ENCODE measurements at places on chromosomes 5 and 9. TPM values are rescaled to one million over a fixed set of nuclear protein-coding genes. Genes with fewer than 3 reads are reported as not detected.
A peak's percentile ranks its signal among the peaks of the same experiment; 100 is the strongest.

The CTSV gene
- total RNA-seq = 1.3 TPM

The WDR41 gene
- total RNA-seq = 49.3 TPM

The MYOZ3 gene
- 0.64 TPM for total RNA-seq

The SLC6A7 gene
- not detected for total RNA-seq

- H3K4me3 ChIP-seq = no peak overlapping the region
- no peaks in the 10 kb centered on the region for H3K27me3 ChIP-seq
- H3K27ac ChIP-seq = no peak overlapping the region
- no peak for DNase-seq
- no peaks in the 10 kb centered on the region for H3K4me1 ChIP-seq
Observed at GRCh38 chr5:164975986-164976385, 1470.6 kb downstream of the MAT2B start.

DNA sequence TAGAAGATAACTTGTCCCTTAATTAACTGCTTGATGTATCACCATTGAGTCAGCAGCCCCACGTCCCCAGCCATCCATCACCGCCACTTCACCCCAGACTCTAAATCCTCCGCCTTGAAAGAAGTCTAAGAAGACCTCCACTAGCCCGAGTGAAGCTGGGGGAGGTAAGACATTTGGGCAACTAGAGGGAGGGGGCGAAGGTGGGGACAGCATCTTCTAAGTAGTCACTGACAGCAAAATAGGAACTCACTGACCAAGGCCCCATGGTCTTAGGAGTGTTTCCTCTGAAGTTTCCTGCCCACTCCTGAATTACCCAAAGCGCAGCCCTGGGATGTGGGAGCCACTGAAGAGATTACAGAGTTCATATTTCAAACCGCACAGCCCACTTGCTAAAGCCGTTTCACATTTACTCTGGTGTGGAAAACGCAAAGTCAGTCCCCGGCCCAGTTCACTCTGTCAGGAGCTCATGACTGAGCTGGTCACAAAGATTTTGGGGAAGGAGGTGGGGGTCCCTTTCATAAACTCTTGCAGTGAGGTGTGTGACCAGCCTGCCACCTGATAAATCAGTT lies 107.4 kb downstream of the LHFPL2 start:
- no peaks in the 10 kb centered on the region for H3K36me3 ChIP-seq
- peaks cover 12% of the 10 kb centered on the region for H3K4me1 ChIP-seq
- H3K27me3 ChIP-seq = peaks cover 5% of the 10 kb centered on the region
- H3K27ac ChIP-seq = no peak overlapping the region
- DNase-seq = no peak
- H3K4me3 ChIP-seq = no peak overlapping the region

DNA sequence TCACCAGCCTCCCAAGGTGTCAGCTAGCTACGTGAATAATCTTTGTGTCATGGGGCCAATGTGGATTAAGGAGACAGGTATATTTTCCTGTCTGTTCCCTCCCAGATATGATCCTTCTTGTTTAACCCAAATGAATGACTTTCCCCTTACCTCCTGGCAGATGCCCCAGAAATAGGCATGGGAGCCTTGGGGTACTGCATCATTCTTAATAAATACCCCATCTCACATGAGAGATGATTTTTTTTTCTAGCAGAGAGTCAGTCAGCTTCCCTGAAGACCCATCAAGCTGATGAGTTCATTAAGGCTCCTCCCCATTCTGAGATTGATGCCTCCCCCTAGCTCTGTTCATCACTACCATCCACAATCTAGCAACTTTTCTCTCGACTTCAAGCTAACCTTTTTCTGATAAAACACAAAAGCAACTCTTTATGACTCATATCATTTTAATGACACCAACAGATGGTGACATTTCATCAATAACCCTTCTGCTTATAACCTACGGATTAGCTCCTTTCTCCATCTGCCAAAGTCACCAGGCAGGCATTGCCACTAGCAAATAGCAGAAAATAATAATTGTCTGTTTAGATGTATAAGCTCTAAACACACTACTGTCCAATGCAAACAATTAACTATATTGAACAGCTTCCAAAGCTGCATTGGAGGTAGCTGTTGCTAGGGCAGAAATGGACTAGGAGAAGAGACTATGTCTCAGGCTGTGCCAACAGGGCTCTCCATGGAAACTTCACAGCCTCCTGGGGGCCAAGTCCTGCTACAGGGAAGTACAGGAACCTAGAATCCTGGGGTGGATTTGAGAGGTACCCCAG lies 143.7 kb downstream of the ACER2 start:
- peaks cover 2% of the 10 kb centered on the region for H3K27me3 ChIP-seq
- no peak overlapping the region for H3K27ac ChIP-seq
- no peak overlapping the region for H3K4me3 ChIP-seq
- H3K36me3 ChIP-seq = peaks cover 10% of the 10 kb centered on the region
- DNase-seq = no peak

GRCh38 chr9:86747711-86748110 lies 199.6 kb downstream of the GAS1 start:
- no peaks in the 10 kb centered on the region for H3K27me3 ChIP-seq
- H3K36me3 ChIP-seq = no peaks in the 10 kb centered on the region
- no peak overlapping the region for H3K4me3 ChIP-seq
- no peak overlapping the region for H3K27ac ChIP-seq
- DNase-seq = no peak
- no peaks in the 10 kb centered on the region for H3K4me1 ChIP-seq

DNA sequence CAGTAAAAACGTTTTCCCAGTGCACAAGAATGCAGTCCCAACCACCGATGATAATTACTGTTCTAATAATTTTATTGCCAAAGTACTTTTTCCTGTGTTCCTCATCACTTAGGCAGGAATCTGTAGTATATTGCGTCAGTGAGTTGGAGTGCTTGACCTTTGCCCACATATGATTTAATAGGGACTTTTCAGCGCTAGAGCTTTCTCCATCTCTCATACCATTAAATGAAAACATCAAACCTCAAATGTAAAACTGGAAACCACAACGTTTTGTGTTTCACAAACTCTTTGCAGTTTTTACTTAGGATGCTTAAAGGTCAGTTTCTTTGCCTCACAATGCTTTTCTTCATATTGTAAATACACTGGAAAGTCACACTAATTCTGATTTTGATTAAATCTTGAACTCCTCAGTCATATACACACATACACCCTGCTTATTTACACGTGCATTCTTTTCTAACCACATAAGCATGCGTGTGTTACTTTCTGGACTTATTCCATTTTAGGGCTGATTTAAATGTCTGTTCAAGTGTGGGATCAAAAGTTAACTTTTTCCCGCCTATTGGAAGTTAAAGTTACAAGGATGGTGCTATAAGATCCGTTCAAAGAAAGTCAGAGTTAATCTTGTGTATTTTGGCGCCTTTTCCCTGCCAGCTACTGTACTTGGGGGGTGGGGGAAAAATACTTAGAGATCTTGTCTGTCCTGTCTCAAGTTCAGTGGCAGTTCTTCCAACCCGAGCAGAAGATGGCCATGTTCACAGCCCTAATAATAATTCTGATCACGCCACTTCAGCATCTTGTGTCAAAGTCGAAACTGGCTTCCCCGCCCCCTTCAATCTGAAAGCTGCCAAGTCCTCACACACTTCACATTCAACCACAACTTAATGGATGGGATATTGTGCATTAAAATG lies 6.6 kb upstream of the NFIB start:
- peaks cover 13% of the 10 kb centered on the region for H3K27me3 ChIP-seq
- peak overlapping the region; percentile 93 for H3K4me3 ChIP-seq
- no peak for DNase-seq
- H3K27ac ChIP-seq = no peak overlapping the region
- H3K4me1 ChIP-seq = peaks cover 6% of the 10 kb centered on the region
- no peaks in the 10 kb centered on the region for H3K36me3 ChIP-seq

DNA sequence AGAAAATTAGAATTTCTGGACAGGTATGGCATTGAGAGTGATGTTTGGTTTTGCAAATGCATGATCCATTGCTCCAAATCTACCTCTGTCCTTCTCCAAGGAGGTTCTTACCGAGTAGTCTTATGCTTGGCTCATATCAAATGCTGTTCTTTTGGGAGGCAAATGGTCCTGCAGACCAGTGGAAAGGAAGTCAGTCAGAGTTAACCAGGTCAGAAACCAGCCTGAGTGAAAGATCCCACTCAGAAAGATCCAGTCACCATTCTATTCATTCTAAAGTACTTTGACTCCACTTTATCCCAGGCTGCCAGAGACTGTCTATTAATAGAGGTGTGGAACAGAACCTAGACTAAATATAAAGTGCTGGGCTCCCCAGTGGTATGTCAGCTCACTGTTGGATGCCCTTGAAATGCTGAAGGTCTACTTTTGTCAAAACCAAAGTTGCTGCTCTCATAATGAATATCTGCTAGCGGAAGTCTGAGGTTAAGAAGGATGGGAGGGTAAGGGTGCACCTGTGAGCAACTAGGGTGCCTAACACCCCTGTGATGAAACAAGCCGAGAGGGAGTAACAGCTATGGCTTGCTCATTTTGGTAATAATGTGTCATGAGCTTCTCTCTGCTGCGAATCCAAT lies 302.2 kb downstream of the ZNF608 start:
- peaks cover 22% of the 10 kb centered on the region for H3K4me1 ChIP-seq
- H3K27me3 ChIP-seq = no peaks in the 10 kb centered on the region

DNA sequence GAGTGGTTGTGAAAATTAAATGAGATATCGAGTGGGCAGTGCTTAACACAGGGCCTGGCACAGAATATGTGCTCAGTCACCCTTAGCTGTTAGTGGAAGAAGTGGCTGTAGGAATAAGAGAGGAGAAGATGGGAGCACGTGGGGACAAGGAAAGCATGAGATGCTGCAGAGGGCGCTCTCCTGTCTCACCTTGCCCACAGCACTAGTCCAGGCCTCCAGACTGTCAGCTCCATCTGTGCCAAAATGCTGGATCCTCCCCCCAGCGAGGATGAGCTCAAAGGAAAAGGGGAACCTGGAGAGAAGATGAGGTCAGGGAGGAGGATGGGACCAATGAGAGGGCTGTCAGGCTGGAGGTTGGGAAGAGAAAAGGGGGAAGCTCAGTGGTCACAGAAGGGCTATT lies 12.5 kb downstream of the ARAP3 start:
- H3K36me3 ChIP-seq = no peaks in the 10 kb centered on the region
- no peak overlapping the region for H3K4me3 ChIP-seq
- DNase-seq = no peak
- H3K4me1 ChIP-seq = no peaks in the 10 kb centered on the region
- H3K27ac ChIP-seq = no peak overlapping the region

DNA sequence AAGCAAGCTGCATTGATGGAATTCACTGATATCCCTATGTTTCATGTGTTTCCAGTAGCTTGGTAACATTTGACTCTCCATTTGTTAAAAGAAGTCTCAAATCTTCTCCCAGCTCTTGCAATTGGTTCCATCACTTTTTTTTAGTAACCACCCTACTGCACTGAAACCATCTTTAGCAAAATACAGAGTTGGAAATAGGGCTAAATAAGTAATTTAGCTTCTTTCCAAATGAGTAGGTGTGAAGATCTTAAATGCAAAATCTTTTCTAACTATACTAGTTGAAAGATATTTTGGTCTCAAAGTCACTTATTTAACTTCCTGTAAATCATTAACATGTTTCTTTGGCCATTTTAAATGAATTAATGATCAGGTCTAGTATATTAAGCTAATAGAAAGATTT lies 138.1 kb downstream of the DIRAS2 start:
- DNase-seq = no peak
- H3K36me3 ChIP-seq = no peaks in the 10 kb centered on the region
- no peak overlapping the region for H3K4me3 ChIP-seq
- no peaks in the 10 kb centered on the region for H3K27me3 ChIP-seq
- no peaks in the 10 kb centered on the region for H3K4me1 ChIP-seq
- H3K27ac ChIP-seq = no peak overlapping the region

DNA sequence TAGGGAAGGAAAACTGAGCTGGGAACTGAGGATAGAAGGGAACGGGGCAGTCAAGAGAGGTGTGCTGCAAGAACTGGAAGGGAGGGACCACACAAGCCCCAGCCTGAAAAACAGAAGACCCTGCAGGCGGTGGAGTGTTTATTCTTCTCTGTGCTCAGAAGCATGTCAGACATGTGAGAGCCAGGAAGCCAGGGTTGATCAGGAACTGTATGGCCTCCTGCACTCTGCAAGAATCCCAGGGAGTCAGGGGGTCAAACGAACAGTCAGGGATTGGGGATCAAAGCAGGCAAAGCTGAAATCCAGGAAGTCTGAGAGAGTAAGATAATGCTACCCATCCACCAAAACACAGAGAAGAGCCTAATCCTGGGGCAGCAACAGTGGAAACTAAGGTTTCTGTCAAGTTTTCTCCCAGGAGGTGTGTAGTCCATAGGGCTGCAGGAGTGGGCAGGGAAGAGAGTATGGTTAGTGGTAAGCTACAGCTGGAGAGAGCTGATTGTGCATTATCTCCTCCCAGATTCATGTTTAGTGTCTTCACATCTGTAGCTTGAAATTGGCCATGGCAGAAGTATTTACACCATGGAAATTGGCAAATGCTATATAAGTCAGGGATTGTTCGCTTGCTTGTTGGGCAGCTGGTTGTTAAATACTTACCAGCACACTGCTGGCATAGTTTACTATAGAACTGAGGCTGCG lies 115.4 kb upstream of the SLC44A1 start:
- no peak for DNase-seq
- no peak overlapping the region for H3K4me3 ChIP-seq
- no peak overlapping the region for H3K27ac ChIP-seq
- H3K27me3 ChIP-seq = no peaks in the 10 kb centered on the region
- H3K4me1 ChIP-seq = peaks cover 11% of the 10 kb centered on the region
- no peaks in the 10 kb centered on the region for H3K36me3 ChIP-seq

GRCh38 chr9:4850603-4851310 lies 58.0 kb downstream of the RCL1 start:
- peaks cover 3% of the 10 kb centered on the region for H3K27me3 ChIP-seq
- H3K4me3 ChIP-seq = no peak overlapping the region
- H3K27ac ChIP-seq = no peak overlapping the region
- H3K4me1 ChIP-seq = no peaks in the 10 kb centered on the region

GRCh38 chr5:179380211-179381035 lies 35.2 kb upstream of the ADAMTS2 start:
- H3K36me3 ChIP-seq = no peaks in the 10 kb centered on the region
- H3K27me3 ChIP-seq = peaks cover 5% of the 10 kb centered on the region
- peaks cover 2% of the 10 kb centered on the region for H3K4me1 ChIP-seq
- no peak overlapping the region for H3K27ac ChIP-seq
- H3K4me3 ChIP-seq = no peak overlapping the region

- no peaks in the 10 kb centered on the region for H3K4me1 ChIP-seq
- H3K36me3 ChIP-seq = no peaks in the 10 kb centered on the region
- no peak for DNase-seq
- H3K27ac ChIP-seq = no peak overlapping the region
- no peaks in the 10 kb centered on the region for H3K27me3 ChIP-seq
- H3K4me3 ChIP-seq = no peak overlapping the region
Observed at GRCh38 chr5:148988328-148988727, 74.5 kb downstream of the SH3TC2 start.

Measured in glutamatergic neuron (in vitro differentiated cells).